ENCODE measurements at places on chromosomes 2 and 18.

- DNase-seq: no peak
Measured at GRCh38 chr2:185274718-185275484, 463.7 kb upstream of the FSIP2 start.

DNA sequence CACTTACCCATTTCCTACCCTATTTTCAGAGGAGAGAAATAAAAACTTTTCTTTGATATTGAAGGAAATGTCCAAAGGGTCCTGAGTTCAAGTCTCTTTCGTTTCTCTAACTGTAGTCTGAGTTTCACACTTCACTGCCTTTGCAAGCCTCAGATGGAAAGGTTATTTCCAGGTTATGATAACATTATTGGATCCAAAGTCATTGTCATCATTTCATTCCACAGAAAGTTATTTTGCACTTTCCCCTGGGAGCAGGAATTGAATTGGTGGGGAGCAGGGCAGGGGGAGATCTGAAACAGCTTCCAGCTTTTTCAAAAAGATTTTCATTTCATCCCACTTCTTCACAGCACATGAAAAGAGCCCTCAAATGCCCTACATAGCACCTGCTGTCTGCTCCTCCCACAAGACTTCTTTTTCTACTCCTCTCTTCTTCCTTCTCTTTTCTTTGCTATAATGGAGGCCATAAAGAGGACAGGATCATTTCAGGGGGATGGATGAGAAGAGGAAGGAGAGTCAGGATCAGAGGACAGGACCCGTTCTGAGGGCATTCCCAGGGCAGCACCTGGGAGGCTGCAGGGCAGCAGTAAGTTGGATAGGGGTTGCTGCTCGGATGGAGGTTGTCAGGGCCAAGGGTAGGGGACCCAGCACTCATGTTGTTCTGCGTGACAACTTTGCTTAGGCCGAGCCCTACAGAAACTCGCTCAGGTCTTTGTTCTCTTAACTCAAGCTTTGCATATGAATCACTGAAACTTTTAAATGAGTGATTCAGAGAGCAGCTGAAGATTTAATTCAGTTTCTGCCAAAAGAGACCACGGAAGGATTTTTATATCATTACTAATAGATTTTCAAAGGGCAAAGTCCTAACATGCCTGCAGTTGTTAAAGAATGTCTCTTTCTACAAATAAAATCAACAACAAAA lies 11.4 kb upstream of the GALNT5 start:
- peak; percentile 95 for DNase-seq

DNA sequence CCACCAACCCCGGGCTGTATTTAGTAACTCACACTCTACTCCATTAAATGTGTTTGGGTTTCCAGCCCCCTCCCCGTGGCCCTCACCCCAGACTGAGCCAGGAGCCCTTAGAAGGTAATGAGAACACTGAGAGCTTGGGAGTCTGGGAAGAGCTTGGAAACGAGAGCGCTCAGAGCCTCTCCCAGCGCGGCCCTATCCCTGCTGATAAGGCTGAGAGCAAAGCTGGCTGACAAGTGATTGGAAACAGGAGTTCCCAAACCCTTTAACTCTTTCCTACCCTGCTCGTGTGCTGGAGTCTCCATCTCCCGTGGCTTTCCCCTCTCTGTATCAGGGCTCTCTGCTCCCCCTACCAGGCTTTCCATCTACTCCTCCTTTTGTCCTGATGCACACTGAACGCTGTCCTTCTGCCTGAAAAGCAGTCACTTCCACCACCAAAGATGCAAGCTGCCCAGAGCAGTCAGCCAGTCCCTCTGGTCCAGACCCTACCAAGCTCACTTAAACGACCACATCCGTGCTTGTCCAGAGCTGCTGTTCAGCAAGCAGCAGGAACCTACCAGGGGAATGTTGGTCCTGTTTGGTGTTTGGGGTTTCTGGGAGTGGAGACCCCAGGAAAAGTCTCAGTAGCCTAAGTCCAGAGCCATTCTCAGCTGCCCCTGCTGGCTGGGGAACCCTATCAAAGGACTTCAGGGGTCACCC lies 100.0 kb upstream of the PKDCC start:
- no peak for DNase-seq

DNA sequence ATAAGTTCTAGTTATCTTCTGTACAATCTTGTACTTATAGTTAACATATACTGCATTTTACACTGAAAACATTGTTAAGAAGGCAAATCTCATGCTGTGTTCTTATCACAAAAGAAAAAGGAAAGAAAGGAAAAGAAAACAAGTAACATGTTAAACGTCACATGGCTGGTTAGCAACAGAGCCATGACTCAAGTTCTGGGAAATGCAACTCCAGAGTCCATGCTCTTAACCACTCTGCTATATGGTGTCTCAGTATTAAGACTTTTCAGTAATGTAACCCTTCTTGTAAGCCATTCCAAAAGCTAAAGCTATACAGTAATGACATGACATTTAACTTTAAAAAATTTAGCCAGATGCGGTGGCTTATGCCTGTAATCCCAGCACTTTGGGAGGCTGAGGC lies 181.4 kb downstream of the BARD1 start:
- peak; percentile 16 for DNase-seq

DNA sequence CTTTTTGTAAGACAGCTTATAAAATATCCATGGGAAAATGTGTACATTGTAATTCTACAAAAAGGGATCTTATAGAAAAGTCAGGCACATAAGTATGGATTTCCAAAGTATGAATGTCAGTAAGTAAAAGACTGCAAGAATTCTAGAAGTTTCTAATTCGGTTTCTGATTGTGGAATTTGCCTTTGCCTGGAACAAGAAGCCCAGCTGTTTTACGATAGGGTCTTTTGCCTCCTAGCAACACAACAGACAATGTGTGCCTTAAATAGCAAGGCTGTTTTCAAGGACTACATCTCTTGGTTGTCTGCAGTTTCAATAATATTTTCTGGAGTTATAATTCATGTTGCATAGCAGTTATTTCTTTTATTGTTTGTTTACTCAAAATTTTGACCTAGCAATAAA lies 312.9 kb downstream of the MTX2 start:
- DNase-seq: no peak

DNA sequence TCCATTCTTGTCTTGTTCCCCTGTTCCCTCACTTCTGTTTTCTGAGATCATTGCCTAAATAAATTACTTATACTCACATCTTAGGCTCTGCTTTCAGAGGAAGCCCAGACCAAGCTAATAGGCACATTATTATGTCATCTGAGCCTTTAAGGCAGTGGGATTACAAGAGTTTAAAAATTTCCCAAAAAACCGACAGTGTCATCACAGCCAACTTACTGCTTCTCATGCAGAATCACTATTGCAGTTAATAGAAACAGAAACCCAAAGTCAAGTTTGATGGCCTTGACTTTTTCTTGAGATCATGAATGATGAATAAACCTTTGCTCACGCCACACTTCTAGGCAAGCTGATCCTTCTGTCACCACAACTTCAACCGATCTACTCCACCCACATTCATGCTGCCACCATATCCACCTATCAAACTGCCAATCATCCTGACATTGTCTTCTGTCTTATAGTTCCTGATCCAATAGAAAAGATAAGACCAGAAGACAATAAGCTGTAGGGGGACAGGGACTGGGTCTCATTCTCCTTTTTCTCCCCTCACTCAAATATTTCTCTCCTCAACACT lies 142.7 kb upstream of the CREB1 start:
- DNase-seq: no peak

- DNase-seq: no peak
Measured at GRCh38 chr2:150426315-150426714, 61.2 kb downstream of the RND3 start.

GRCh38 chr18:79576686-79577351 lies 102.8 kb upstream of the CTDP1 start:
- peak; percentile 67 for DNase-seq

- peak; percentile 6 for DNase-seq
Measured at GRCh38 chr18:32974421-32975162, 201.8 kb upstream of the KLHL14 start.

DNA sequence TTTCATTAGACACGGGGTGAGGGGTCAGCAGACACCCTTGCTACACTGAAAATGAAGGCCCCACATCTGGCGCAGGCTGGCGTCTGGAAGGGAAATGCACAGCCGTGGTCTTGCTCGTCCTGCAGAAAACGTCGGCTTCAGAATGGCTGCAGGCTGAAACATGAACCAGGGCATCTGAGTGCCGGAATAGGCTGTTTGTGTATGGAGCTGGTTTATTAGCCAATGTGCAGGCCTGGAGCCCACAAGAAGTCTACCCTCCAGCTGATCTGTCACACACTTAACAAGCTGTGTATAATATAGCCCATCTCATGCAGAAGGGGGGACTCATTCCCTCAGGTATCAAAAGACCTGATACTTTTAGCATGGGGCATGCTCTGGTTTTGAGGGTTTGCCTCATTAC lies 153.4 kb upstream of the SOX11 start:
- no peak for DNase-seq

- no peak for DNase-seq
Measured at GRCh38 chr2:167128130-167128529, 239.8 kb downstream of the XIRP2 start.

Data from astrocyte (in vitro differentiated cells and primary cell).